ENCODE measurements at places on chromosomes 11 and 22.

- DNase-seq: peak; percentile 55
These were observed 44.8 kb downstream of the ADAMTS8 start for GRCh38 chr11:130383344-130384211.

GRCh38 chr11:74018331-74019005, 9.6 kb upstream of the UCP3 start:
- DNase-seq: no peak

- no peak for DNase-seq
These were observed 4.9 kb upstream of the SMIM35 start for GRCh38 chr11:118091690-118092089.

DNA sequence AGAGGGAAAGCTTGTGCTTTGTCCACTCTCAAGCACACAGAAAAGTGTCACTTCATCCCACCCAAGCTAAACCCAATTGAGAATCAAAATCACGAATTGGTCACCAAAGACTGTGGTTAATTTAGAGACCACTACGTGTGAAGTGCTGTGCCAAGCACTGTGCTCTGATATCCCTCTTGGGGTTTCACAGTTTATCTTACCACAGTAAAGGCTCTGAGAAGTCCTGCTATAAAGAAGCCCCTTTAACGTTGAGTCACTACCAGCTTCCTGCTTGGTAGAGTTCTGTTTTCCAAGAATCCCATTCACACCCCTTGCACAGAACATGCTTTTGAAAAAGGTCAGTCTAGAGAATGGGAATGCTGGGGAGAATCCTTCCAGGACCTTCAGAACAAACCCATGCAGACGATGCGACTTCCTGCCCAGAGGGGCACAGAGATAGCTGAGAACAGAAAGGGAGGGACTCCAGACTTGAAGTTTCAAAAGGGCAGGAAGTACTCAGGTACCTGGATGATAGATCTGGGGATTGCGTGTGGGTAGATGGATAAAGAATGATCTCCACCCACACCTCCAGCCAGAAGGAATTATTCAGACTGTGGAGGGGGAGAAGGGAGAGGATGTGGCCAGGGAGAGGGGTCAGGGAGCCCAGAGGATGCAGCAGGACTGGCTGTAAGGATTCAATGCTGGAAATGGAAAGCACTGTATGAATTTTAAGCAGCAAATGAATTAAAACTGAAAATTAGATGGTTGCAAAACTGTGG, 18.1 kb upstream of the TSPAN18 start:
- DNase-seq: no peak

DNA sequence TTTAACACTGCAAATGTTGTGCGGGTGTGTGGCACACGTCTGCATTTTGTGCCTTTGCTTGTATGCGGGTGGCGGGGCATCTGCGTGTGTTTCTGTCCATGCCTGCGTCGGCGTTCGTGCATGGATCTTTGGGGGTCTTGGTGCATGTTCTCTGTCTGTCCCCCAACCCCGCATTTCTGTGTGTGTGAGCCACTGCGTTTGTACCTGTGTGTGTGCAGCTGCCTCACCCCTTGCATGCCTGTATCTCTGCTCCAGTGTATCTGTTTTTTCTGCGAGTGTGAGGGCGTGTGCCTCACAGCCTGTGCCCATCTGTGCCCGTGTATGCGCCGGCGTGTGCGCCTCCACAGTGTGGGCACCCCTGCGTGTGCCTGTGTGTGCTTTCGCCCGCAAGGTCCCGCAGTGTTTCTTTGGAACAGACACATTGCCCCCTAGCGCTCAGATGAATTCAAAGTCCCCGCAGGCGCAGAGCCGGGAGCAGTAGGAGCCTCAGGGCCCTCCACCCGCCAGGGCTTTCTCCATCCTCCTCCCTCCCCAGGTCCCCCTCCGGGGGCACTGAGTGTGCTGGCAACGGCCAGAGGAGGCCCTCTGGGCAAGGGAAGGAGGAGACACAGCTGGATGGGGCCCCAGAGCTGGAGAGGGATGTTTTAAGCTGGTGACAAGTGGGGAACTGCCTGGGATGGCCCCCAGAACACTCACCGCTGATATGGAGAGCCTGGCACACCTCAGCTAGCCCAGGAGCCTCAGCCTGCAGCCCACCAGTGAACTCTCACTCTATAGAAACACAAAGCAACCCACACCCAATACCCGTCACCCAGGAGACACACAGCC, 3.1 kb upstream of the MN1 start:
- DNase-seq: no peak

DNA sequence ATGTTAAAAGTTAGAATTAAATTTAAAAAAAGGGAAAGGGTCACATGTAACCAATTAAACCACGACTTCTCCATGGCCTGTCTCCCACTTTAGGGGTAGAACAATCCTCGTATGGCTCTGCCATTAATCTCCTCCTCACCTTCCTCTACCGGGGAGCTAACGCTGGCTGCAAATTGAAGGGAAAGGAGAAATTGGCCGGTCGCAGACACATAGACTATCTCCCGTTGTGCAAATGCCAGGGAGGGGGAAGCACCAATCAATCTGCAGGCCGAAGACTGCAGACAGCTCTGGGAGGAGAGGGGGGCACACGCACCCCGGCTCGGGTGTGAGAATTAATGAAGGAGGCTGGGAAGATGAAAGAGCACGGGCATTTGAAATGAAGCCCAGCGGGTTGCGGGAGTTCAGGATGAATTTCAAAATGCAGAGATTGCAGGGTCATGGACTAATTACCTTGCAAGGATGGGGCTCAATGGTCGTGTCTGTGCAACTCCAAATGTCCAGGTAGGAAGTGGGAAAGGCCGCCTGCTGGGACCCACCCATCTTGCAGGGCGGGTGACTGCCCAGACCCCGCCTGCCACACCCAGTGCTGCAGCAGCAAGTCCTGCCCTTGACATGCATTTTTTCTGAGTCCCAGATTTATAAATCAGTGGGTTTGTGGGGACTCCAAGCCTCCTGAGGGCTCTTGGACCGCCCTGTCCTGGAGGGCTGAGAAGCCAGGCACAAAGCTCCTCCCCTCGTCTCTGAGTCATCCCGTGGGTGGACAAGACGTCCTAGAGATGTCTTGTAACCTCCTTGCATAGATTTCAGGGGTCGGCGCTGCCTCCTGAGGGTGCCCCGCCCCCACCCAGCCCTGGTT, 534.2 kb downstream of the TBC1D22A start:
- DNase-seq: no peak

DNA sequence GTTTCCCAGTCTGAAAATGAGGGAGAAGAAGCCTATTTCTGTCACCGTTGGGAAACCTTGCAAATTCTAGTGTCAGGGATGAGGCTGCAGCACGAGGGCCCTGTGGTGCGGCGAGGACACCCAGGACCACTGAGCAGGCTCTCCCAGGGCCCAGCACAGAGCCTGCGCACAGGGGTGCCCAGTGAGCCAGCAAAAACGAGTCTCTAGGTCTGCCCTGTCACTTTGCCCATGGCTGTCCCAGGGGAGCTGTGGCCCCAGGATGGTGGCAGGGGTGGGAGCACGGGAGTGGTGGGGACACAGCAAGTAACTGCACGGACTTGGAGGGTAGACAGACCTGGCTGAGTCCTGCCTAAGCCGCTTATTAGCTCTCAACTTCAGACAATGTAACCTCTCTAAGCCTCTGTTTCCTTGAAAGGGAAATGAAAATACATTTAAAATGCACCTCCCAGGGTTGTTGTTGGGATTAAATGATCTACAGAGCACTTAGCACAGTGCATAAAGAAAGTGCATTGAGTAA, 44.2 kb downstream of the DSCAML1 start:
- no peak for DNase-seq

DNA sequence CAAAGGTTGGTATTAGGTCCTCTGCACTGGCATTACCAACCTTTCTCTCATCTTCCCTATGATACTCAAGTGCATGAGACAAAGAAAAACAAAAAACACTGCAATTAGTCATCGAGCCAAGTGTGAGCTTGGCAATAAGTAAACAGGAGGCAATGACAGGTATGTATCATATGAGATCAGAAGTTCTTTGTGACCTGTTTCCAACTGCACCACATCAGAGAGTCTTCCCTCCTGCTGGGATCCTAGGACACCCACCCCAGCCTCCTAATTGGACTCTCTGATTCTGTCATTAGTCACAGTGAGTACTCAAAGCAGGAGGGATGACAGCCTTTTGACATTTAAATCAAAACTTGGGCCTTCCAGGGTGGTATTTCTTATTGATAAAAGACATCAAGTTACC, 7.8 kb upstream of the JAML start:
- no peak for DNase-seq

DNA sequence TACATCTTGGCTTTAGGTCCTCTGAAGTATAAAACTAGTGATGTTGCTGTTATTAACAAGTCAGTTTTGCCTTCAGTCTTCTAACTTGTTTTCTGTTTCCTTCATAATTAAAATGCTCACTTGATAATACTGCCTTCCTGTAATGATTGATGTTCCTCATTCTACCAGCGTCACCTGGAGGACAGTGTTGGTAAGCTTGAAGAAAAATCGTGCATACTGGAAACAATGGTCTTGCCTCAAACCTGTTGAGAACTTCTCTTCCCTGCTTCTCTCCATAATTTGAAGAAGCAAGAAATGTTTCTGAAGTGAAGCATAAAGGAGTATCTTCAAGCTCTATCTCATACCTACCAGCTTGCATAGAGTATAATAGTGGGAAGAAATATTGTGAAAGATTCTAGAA, 3.0 kb downstream of the YWHAH start:
- no peak for DNase-seq

GRCh38 chr22:45731798-45732495, 60.3 kb downstream of the ATXN10 start:
- DNase-seq: no peak

DNA sequence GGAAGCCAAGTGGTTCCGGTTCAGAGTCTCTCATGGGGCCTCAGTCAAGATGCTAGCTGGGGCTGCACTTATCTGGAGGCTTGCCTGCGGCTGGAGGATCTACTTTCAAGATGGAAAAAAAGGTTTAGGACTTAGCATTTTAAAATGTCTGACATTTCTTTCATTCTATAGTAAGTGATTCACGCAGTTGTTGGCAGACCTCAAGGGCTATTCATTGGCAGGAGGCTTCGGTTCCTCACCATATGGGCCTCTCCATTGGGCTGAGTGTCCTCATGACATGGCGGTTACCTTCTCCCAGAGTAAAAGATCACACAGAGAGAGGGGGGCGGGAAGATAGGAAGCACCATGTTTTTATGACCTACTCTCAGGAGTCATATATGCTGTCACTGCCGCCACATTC, 298.0 kb upstream of the PLET1 start:
- DNase-seq: no peak

- no peak for DNase-seq
These were observed 331.1 kb upstream of the MPPED2 start for GRCh38 chr11:30917266-30917665.

DNA sequence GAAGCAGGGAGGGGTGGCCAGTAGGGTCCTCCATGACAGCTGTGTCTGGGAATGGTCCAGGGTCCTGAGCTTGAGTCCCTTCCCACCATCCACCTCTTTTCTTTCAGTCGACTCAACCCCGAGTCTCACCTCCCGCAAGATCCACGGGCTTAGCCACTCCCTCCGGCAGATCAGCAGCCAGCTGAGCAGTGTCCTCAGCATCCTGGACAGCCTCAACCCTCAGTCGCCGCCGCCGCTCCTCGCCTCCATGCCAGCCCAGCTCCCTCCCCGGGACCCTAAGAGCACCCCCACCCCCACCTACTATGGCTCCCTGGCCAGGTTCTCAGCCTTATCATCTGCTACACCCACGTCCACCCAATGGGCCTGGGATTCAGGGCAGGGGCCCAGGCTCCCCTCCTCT, 81.9 kb downstream of the CEP164 start:
- DNase-seq: no peak

GRCh38 chr22:49300951-49301397, 526.7 kb downstream of the BRD1 start:
- no peak for DNase-seq

DNA sequence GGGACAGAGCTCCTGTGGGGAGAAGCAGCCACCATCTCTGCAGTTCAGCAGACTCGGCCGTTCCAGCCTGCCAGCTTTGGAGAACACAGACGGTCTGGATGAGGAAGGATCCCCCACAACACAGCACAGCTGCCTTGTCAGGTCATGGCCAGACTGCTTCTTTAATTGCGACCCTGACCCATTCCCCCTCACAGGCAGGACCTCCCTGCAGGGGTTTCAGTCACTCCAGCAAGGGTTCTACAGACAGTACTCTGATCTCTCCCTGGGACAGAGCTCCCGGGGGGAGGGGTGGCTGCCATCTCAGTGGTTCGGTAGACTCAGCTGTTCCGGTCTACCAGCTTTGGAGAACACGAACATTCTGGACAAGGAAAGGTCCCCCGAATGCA, 173.5 kb downstream of the TTC28 start:
- DNase-seq: no peak

DNA sequence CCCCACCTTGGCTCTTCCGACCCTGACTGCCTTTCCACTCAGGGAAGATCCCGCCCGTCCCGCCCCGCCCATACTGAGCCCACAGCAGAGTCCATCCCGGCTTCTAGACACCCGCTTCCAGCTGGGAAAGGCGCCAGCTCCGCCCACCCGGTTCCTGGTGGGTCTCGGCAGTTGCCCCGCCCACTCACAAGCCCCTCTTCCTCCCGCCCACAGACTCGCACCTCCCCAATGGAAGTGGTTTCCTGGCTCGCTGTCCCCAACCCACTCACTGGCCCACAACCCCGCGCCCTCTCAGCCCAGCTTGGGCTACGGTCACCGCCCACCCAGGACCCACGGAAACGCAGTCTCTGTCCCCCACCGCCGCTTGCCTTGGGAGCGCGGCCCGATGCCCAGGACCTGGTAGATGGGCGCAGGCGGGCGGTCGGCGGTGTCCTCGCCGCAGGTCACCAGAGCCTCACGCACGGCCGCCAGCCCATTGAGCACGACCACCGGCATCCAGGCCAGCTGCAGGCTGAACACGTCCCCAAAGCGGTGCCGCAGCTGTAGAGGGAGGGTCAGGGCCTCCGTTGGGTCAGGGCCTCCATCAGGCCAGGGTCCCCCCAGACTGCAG, 22.2 kb upstream of the CYP2D6 start:
- no peak for DNase-seq

GRCh38 chr11:92416971-92417725, 192.5 kb downstream of the FAT3 start:
- no peak for DNase-seq

GRCh38 chr22:23033116-23033905, 37.0 kb upstream of the GNAZ start:
- no peak for DNase-seq

GRCh38 chr11:44760477-44760872, 33.7 kb downstream of the TSPAN18 start:
- DNase-seq: no peak

DNA sequence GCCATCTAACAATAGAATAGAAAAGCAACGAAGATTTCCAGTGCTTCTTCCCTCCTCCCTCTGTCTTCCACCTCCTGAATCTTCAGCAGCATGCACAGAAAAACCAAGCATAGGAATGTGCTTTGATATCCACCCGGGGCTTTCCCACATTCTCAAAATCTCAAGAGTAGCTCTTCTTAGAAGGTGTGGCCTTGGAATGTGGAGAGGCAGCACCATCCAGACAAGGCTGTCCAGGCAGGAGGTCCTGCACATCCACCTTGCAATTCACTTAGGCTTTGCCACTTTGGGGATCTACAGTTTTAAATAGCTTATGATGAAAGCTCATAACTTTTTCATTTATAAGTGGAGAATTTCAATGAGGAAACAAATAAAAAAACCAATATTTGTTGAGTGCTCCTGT, 72.9 kb downstream of the KIRREL3 start:
- no peak for DNase-seq
